ENCODE measurements at places on chromosomes 5 and 9.

GRCh38 chr5:159393854-159394274 is 63.6 kb upstream of the IL12B start:
- no peak for DNase-seq

DNA sequence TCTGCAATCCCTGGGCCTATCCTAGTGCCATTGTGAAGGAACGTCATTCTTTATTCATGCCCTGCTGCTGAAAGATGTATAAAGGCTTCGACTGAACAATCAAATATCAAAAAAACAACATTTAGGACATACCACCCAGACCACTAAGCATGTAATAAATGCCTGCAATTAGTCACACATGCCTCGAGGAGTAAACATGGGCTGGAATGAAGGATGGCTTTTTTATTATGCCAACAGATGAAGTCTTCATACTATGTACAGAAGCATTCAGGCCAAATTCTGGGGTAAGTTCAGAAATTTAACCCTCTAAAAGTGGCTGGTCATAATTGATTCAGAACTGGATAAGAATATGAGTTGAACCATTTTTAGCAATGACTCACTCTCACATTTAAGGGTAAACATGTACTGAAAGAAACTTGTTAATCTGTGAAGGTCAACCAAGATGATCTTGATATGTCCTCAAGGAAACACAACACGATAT is 38.1 kb downstream of the FAM240B start:
- DNase-seq: no peak

GRCh38 chr5:76175051-76175666 is 92.0 kb downstream of the SV2C start:
- DNase-seq: peak; percentile 34

DNA sequence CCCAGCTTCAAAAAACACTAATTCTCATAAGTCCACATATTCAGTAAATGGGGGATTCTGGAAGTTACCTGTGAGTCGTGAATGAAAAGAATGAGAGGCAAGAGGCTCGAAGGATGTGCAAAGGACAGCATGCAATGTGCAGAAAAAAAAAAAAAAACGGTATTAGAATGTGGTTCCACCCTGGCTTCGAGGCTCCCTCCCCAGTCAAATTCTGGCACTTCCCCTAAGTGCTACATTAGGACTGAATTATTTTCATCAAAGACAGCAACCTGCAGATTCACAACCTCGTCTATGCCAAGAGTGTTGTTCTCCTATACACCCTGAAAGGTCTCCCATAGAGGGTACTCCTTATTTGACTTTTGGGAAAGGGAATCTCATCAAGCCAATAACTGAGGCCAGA is 16.5 kb downstream of the CAPSL start:
- no peak for DNase-seq

DNA sequence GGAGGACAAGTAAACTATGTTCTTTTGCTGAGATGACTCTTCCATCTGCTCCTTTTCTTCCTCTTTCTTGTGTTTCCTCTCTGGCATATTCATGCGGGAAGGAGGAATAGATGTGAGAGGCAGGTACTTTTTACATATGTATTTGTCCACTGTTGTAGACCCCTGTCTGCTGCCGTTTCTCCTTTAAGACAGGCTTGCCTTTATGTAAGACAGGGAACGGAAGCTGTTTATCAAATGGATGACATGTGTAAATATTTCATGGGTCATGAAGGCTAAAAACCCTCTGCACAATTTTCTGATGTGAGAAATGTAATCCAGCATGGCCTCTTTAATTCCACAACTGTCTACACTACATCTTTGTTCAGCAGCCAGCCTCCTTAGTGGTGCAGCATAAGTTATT is 1525.5 kb upstream of the NUDT12 start:
- DNase-seq: no peak

- no peak for DNase-seq
Observed at GRCh38 chr5:3181671-3182070, 414.0 kb upstream of the IRX1 start.

GRCh38 chr5:124630767-124631704 is 115.4 kb downstream of the ZNF608 start:
- no peak for DNase-seq

DNA sequence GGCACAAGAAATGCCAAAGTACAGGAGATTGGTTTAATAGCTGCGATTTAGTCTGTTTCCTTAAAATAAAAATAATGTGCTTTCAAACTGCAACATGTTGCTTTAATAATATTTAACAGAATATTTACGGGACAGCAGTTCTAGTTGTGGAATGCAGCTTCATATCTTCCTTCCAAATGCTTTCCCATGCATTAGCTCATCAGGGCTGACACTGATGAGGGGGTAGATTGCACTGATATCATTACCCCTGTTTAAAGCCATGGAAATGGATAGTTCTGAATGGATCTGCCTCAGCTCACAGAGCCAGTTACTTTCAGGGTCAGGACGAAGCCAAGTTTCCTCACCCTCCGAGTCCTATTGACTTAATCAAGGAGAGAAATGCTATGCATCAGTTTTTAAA is 93.2 kb upstream of the OSMR start:
- no peak for DNase-seq

GRCh38 chr5:39543335-39543734 is 118.6 kb upstream of the DAB2 start:
- no peak for DNase-seq

DNA sequence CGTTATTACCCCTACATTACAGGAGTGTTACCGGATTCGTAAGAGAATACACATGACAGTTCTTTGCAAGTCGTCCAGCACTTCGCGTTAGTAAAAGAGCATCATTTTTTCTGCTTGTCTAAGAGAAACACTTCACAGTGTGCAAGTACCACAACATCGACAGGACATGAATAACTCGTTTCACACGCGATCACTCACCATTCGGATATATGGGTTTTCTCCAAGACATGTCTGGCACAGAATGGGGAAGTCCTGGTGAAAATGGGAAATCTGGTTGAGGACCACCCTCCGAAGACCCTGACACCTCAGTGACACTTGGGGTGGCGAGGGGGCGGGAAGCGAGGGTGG is 642 bp downstream of the RBM22 start:
- no peak for DNase-seq

DNA sequence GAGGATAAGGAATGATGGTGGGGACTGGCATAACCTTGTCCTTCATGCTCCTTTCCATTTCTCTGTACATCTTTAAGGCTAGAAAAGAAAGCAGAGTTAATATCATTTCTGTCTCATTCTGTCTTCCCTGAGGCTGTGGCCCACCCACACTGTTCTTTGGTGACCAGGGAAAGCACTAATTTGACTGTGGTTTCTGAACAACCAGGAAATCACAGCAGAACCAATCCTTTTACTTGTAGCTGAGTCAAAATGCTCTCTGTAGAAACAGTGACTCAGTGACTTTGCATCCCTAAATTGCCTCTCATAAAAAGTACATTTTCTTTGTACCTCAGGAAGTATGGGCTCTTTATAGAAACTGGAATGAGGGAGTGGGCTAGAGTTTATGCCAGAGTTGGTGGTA is 28.1 kb downstream of the IL33 start:
- peak; percentile 17 for DNase-seq

- no peak for DNase-seq
Observed at GRCh38 chr9:126373241-126373640, 46.6 kb downstream of the MVB12B start.

DNA sequence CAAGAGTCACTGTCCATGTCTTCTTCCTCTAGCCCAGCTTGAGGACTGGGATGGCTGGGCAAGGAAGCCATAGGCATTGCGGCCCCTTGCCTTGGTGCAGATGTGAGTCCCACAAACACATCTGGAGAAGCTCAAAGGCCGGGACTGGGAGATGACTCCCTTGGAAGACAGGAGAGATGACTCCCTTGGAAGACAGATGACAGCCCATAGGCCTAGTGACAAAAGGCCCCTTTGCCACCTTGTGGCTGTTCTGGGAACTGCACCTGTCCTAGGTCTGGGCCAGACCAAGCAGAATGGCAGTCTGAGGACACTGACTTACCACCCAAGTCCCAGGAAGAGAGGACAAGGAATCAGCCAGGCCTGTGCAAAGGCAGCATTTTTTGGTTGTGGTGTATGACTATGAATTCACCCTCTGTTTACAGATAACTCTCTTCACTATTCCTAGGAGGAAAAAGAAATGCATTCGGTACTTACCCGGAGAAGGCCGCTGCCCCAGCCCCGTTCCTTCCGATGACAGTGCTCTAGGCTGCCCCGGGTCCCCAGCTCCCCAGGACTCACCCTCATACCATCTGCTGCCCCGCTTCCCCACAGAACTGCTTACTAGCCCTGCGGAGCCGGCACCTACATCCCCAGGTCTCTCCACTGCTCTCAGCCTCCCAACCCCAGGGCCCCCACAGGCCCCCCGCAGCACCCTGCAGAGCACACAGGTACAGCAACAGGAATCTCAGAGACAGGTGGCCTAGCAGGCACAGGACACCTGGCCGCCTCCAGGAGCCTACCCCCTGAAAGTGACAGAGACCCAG is 30.8 kb downstream of the SKP1 start:
- peak; percentile 79 for DNase-seq

DNA sequence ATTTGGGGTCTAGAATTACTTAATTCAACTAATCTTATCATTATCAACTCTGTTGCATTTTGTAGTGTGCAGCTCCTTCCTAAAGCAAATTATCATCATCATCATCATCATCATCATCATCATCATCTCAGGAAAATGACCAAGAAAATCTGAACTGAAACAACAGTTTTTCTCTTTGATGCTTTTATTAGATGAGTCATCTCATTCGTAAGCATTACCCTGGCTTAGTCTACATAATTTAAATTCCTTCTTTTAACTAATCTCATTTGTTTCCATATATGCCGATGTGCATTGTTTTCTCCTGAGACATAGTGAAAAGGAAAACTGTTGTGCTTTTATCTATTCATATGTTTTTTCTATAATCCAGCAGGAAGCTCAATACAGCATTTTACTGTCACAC is 173.0 kb upstream of the PDE4D start:
- DNase-seq: no peak

- no peak for DNase-seq
Observed at GRCh38 chr5:96595300-96596090, 66.7 kb upstream of the CAST start.

- DNase-seq: peak; percentile 0
Observed at GRCh38 chr9:84670138-84671041, 861 bp downstream of the NTRK2 start.

DNA sequence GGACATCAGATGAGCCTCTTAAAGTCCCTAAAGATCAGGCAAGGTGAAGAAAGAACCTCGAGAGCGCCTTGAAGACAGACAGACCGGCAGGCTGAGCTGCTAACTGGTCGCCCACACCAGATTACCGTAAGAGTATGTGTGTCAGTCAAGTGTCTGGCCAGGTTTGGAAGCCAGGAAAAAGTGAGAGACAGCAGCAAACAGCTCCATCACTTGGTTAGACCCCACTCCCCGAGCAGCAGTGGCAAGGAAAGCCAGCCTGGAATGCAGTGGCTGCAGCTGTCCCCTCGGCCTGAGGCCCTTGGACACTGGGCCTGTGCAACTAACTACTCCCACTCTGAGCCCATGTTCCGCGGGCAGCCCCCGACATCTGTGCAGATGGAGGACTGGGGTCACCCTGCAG is 214.1 kb downstream of the DIRAS2 start:
- DNase-seq: no peak

GRCh38 chr5:82364497-82364896 is 86.3 kb upstream of the RPS23 start:
- DNase-seq: no peak

DNA sequence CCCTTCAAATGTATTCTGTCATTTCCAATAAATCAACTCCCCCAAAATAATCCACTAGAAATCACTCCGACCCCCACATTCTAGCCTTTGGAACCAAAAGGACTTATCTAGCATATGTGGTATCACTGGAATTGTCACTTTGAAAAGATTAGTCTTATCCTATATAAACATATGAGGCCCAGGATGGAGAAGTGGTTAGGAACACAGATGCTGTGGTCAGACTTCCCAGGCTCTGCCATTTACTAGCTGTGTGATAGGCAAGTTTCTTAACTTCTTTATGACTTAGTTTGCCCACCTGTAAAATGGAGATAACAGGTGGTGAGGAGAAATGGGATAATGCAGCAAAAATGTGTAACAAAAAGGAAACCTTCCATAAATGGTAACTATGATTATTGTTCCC is 62.0 kb upstream of the GLRX start:
- no peak for DNase-seq

GRCh38 chr9:132791699-132792240 is 86.3 kb downstream of the AK8 start:
- DNase-seq: no peak

DNA sequence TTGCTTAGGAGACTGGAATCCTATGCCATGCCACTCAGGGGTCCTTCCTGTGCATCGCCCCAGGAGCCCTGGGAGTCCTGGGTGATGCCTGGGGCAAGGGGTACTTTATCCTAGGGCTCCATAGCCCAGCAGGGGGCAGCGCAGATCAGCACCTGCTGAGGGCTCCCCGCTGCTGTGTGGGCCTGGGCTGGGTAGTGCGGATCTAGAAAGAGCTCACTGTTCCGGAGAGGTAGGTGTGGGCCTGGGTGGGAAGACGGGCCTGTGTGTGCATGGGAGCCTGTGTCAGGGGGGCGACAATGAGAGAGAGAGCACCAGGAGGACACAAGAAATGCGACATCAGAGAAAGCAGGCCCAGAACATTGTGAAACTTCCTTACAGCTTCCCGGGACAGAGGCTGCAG is 11.4 kb upstream of the DAB2IP start:
- DNase-seq: peak; percentile 51

DNA sequence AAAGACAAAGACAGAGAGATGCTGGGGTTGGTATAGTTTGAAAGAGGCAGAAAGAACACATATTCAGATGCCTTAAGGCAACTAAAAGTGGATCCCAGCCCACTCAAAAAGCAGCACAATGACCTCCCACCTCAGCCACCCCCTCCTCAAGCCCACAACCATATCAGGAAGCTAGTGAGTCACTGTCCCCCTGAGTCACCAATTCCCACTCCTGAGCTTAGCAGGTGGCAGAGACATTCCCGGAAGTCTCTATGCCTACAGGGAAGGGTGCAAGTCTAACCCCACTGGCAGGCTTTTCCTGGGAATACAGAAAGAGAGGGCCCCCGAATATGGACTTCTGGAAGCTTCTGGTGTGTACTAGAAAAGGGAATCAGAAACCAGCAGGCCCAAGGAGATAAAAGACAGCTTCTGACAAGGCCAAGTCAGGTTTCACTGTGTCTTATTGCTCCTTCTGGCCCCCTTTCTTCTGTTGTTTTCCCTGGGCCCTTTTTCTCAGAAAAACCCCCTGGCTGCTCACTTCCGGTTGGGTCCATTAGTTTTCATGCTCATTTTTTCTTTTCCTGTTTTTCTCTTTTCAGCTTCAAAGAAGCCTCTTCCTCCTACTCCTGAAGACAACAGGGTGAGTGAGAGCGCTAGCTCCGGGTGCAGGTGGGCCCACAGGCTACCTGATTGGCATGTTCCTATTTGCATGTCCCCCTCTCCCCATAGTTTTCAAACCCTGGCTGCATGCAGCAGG is 36.8 kb downstream of the ITK start:
- DNase-seq: peak; percentile 57

GRCh38 chr5:128146671-128147070 is 63.1 kb downstream of the SLC12A2 start:
- no peak for DNase-seq

- no peak for DNase-seq
Observed at GRCh38 chr5:93715327-93715726, 26.1 kb downstream of the POU5F2 start.

Measured in activated naive CD8-positive, alpha-beta T cell treated with anti-CD3 and anti-CD28 coated beads for 36 hours (primary cell).